SW 1271 (cell line): ENCODE measurements at places on chromosomes 6 and 20.

- no peak for DNase-seq
These were observed 342.7 kb downstream of the PRL start for GRCh38 chr6:21953831-21954801.

DNA sequence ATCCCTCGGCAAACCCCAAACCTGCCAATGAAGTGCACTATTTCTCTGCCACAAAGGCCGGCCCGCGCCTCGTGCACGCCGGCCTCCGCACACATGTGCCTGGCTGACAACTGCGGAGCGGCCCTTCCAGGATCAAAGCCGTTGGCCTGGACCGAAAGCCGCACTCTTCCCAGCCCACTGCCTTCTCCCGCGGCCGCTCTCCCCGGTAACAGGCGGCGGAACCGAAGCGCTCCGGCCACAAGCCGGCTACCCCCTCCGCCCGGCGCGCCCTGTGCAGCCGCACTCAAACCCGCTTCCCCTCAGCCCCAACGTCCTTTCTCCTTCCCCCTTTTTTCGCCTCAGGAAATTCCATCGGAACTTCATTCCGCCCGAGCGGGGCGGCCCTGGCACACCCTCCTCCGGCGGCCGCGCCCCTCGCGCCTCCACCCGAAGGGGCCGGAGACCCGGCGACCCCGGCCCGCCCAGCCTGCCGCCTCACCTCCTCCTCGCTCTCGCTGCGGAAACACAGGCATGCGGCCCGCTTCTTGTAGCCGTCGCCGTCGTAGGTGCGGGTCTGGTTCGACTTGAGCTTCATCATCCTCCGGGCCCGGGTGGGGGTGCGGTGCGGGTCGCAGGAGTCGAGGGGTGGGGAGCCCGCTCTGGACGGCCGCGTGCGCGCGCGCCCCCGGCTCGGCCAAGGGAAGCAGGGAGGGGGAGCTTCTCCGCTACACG lies 528 bp downstream of the NUDT3 start:
- peak; percentile 43 for DNase-seq

DNA sequence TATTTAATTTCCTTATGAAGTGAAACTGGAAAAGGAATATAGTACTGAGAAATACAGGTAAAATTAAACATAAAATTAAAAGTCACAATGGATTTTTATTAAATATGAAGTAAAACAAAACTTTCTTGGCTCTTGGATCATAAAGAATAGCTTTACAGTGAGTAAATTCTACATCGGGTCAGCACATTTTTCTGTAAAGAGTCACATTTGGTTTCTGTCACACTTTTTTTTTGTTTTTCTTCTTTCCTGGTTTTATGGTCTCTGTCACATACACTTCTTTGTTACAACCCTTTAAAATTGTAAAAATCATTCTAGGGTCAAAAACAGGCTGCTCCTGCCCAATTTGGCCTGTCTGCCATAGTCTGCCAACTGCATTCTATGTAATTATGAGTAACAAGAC lies 254.4 kb upstream of the POU3F2 start:
- no peak for DNase-seq

- DNase-seq: no peak
These were observed 1269.3 kb downstream of the GRIK2 start for GRCh38 chr6:102662851-102663250.

- no peak for DNase-seq
These were observed 37.9 kb downstream of the IPCEF1 start for GRCh38 chr6:154318721-154319120.

DNA sequence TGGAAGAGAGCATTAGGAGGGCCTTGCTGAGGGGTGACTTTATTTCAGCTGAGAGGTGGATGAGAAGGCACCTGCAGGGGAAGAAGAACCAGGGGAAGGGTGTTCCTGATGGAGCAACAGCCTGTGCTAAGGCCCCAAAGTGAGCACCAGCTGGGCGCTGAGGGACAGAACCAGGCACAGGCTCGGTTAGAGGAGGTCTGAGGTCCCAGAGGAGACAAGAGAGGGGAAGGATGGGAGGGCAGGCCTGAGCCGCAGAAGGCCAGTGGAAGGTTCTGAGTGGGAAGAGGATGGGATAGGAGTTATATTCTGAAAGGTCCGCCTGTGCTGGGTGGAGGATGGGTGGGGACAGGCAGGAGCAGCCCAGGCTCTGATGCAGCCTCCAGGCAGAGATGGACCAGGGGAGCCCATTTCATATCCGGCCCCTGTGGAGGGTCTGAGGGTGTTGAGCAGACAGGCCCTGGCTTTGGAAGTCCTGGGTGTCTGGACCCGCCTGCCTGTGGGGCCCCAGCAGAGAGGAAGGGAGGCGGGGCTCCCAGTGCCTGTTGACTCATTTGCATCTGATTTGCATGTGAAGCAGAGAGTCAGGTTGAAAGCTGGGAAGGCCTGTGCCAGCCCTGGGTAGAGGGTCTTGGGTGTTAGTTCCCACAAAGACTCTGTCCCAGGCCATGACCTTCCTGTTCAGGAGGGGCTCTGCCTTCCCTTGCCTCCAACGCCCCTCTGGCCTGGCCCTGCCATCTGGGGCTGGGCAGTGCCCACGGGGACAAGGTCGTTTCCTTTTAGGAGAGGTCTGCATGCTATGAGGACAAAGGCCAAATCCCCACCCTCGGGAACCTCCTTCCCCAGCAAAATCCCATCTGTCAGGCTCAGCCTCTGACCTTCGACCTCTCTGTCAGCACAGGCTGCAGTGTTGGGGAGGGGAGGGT lies 10.6 kb upstream of the FAM110A start:
- no peak for DNase-seq
